M059J (cell line): ENCODE measurements at places on chromosomes 7 and 10. TPM values are rescaled to one million over a fixed set of nuclear protein-coding genes. Genes with fewer than 3 reads are reported as not detected.

DNA sequence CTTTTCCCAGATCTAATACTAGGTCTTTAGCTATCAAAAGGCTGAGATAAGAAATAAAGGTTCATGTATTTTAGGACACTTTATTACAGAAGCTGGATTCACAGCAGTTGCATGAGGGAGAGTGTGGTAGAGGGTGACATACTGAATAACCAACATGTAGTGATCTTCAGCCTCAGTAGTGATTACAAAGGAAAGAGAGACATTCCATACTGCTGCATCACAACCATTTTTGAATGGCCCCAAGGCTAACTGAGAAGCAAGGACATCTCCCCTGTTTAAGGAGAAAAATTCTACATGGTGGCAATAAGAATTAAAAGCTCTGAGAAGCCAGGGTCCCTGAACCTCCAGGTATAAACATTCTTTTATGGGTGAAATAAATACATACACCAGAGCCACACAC is 35.3 kb downstream of the COG5 start:
- peak; percentile 86 for DNase-seq

DNA sequence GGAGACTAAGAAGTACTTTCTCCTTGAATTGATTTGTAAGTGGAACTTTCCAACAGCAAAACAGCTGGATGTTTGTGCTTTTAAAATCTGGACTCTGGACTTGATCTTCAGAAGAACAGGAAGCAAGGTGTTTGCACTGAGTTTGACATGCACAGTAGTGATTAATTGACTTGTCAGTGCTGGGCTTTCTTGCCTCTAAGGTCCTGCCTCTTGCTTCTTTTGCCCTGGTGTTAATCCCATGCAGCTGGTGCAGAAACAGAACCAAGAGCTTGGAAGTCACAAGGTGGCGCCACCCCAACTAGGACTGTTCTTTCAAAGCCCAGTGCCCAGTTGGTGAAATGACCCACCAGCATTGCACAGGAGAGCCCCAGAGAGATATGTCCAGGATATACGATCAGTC is 66.8 kb upstream of the SEPHS1 start:
- peak; percentile 20 for DNase-seq

DNA sequence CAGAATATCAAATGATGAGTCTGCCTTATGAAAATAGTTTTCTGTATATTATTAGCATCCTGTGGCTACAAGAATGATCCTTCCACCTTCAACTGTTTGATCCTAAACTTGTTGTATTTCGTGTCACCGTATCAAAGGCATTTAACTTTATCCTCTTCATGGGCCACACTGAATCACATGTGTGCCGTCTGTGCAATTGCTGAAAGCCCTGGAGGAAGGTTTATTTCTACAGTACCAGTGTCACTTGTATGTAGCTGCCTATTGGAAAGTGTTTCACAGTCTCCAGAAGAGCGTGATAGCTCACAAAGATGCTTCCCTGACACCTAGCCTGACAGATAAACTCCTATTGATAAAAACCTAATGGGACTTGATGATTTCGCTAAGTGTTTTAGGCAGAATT is 94.5 kb downstream of the ITGA8 start:
- no peak for DNase-seq

GRCh38 chr7:20035279-20035875 is 181.8 kb downstream of the MACC1 start:
- no peak for DNase-seq

DNA sequence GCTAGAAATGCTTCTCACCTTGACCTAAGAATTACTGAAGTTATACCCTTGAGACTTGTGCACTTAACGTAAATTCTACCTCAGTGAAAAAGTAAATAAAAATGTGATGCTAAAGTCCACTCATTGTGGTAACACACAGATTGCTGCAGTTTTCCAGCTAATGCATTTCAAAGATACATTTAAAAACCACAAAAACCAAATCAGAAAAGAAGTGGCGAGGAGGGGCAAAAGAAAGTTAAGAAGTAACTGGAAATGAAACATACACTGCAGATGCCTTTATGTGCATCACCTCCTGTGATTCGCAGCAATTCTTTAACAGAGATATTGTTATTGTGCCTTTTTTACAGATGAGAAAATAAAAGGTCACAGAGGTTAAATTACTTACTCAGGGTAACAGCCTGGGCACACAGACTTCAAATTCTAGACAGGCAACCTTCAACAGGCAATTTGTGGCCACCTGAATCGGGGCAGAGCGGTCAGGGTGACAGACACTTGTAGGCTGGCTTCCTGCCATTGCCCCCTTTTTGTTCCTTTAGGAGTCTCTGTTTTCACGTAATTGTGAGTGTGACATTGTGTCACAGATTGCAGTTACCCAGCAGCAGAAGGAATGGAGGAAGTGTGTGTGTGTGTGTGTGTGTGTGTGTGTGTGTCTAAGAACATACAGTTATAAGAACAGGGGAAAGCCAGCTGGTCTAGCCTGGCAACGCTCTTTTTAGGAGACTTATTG is 1.9 kb downstream of the WIPF3 start:
- no peak for DNase-seq

DNA sequence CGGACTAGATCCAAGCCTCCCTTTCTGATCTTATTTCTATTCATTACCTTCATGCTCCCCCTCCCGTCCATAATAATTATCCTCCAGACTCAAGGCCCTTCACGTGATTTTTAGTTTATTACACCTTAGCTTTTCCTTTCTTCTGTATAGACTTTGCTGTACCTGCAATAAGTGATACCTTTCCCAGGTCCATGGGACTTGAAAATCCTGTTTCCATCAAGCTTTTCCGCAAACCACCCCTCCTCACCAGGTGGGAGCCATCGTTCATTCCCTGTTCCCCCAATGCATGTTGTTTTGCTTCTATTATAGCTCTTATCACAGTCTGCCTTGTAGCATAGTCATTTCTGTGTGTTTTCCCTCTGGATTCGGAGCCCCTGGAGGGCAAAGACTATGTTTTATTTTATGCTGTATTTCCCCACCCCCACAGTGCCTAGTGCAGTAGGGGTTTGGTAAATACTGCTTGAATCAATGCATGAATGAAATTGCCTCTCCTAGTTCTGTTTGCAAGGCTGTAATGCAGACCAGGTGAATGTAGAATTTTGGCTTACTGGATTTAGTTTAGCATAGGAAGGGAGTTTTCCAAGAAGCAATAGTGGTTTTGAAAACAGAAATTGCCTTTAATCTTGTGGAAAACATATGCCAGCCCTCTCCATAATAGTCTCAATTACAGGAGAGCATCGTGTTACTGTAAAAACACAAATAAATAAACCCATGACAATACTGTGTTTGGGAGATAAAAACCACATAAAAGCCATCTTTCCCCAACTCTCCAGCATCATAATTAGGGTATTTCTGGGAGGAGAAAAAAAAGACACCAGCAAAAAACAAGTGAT is 213.4 kb downstream of the AUTS2 start:
- DNase-seq, result no peak

- DNase-seq, result no peak
These were observed 276.0 kb downstream of the RPS24 start for GRCh38 chr10:78309536-78310237.

GRCh38 chr10:52578871-52579405 is 193.6 kb downstream of the MBL2 start:
- peak; percentile 49 for DNase-seq

GRCh38 chr7:38318803-38319416 is 45.5 kb upstream of the TARP start:
- DNase-seq, result peak; percentile 86

The SKIDA1 gene
- total RNA-seq, result 1.2 and 1.9 TPM in 2 replicates

The C7orf57 gene
- total RNA-seq, result 0.25 and 0.62 TPM in 2 replicates

The WASHC2C gene
- total RNA-seq, result 6.6 and 11.8 TPM in 2 replicates

The MNX1 gene
- not detected in 2 replicates for total RNA-seq

The VGF gene
- 0.20 TPM in 1 of 2 replicates, not detected in the other for total RNA-seq
